ENCODE measurements at places on chromosomes 2 and 18.

GRCh38 chr2:122469147-122469546, 713.7 kb downstream of the TSN start:
- DNase-seq, result no peak

DNA sequence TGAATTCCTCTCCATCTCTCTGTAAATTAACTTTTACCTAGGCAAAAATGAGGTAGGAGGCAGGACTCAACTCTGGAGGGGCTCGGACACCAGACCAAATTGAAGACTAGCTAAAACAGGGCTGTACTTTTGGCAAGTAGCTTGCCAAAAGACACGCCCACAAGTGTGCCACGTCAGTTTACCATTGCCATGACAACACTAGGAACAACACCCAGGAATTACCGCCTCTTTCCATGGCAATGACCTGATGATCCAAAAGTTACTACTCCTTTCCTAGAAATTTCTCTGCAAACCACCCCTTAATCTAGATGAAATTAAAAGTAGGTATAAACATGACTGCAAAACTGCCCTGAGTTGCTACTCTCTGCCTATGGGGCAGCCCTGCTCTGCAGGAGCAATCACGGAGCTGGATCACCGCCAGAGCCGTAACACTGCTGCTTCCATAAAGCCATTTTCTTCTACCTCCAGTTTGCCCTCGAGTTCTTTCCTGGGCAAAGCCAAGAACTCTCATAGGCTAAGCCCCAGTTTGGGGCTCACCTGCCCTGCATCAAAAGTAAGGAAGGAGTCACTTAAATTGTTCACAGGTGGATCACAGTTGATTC, 66.0 kb upstream of the FAM136A start:
- DNase-seq, result no peak

GRCh38 chr2:60490848-60491247, 62.6 kb downstream of the BCL11A start:
- DNase-seq, result no peak

GRCh38 chr2:218340656-218341055, 16.0 kb upstream of the CATIP start:
- DNase-seq, result no peak

DNA sequence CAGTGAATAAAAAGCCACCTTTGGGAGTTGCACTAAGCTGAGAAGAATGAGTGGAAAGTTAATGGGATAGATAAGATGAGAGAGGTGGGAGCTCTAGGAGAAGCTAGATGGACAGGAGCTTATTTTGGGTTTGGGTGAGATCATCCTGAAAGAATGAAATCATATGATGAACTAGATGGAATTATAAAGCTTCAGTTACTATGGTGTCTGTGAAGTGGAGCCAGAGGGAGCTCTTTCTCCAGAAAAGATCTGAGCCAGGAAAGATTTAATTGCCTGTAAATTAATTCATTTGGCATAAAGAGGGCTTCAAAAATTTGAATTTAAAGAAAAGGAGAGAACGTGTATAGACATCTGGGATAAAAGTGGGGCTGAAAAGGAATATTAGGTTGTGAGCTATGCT, 10.3 kb downstream of the DNAH6 start:
- DNase-seq, result no peak
